Thymus (tissue), 14 donors: ENCODE measurements at places on chromosomes 6 and 20. TPM values are rescaled to one million over a fixed set of nuclear protein-coding genes. Genes with fewer than 3 reads are reported as not detected.

The DXO gene
- total RNA-seq = 11.8 TPM

- DNase-seq = no peak
These were observed 40.4 kb downstream of the ESF1 start for GRCh38 chr20:13744352-13744751.

The WFDC11 gene
- total RNA-seq = not detected

DNA sequence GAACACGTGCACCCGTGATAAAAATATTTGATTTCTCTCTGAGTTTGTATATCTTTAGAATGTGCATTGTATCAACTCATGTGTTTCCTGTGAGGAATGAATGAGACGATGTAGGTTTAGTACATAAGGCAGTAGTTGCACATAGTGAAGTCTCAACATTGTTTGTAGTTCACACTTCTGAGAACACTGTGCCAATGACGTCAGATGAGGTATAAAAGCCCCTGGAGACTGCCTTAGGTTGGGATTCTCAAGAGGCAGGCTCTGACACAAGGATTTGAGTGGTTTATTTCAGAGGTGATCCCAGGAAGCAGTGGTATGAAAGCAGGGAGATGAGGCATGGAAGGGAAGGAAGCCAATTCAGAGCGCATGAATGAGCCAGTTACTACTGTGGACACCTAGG lies 2.6 kb upstream of the NKAIN2 start:
- no peak for DNase-seq

- no peak for DNase-seq
These were observed 38.9 kb downstream of the JARID2 start for GRCh38 chr6:15284743-15285142.
